CD14-positive monocyte (primary cell): ENCODE measurements at places on chromosomes 16 and 17.

GRCh38 chr17:64614266-64615027 lies 47.7 kb downstream of the SMURF2 start:
- peaks cover 19% of the 10 kb centered on the region for H3K4me1 ChIP-seq
- no peak overlapping the region for H3K4me3 ChIP-seq
- no peaks in the 10 kb centered on the region for H3K27me3 ChIP-seq
- no peaks in the 10 kb centered on the region for H3K36me3 ChIP-seq
- no peak for DNase-seq

GRCh38 chr17:18033442-18034099 lies 5.4 kb downstream of the ATPAF2 start:
- H3K27me3 ChIP-seq, result no peaks in the 10 kb centered on the region
- H3K27ac ChIP-seq, result peak overlapping the region; percentile 36
- peaks cover 34% of the 10 kb centered on the region for H3K4me1 ChIP-seq
- no peak overlapping the region for H3K4me3 ChIP-seq
- H3K36me3 ChIP-seq, result peaks cover 16% of the 10 kb centered on the region

DNA sequence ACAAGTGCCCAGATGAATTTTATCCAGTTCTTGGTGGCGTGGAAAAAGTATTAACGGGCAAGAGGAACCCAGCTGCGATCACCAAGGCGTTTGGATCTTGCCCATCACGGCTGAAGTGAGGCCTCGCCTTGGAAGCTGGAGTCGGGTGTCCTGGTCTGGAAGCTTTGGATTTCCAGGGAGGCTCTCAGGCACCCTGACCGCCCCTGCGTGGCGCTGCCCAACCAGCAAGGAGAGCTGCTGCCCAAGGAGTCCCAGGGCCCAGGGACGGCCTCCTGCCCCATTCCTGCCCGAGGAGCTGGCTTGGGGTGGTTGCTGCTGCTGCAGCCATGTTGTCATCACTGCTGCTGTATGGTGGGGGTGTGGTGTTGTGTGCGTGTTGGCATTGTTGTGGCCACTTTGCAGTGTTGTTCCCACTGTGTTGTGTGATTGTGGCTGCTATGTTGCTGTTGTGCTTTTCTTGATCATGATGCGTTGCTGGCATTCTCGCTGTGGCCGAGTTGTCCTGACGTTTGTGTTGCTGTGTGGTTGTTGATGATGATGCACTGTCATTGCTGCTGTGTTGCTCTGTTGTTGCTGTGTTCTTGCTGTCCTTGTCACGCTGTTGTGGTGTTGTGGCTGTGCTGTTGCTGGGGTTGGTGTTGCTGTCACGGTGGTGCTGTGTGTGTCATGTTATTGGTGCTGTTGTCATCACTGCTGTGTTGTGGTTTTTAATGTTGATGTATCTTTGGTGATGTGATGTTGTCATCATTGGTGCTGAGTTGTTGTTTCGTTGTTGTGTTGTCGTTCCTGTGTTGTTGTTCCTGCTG lies 318.8 kb downstream of the C16orf95 start:
- no peaks in the 10 kb centered on the region for H3K27me3 ChIP-seq
- peaks cover 28% of the 10 kb centered on the region for H3K4me1 ChIP-seq
- H3K36me3 ChIP-seq, result no peaks in the 10 kb centered on the region
- H3K4me3 ChIP-seq, result no peak overlapping the region

- DNase-seq, result no peak
- peaks cover 87% of the 10 kb centered on the region for H3K4me1 ChIP-seq
- peaks cover 6% of the 10 kb centered on the region for H3K27me3 ChIP-seq
- peak overlapping the region; percentile 75 for H3K27ac ChIP-seq
Measured at GRCh38 chr16:85306793-85307551, 194.7 kb upstream of the CIBAR2 start.

DNA sequence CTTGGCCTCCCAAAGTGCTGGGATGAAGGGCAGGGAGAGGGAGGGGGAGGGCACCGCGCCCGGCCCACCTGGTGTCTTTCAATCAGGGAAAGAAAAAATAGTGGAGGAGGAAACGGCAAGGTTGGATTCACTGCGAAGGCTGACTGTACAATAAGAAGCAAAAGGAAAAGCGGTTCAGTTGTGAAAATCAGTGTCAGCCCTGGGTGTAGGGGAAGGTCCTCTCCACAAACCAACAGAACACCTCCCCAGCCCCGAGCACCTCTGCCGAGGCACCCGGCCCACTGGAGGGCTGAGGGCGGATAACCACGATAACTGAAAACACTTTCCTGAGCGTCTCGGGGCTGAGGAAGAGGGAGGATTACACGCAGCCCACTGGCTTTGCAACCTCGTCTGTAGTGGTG lies 1.4 kb upstream of the SPG7 start:
- peaks cover 38% of the 10 kb centered on the region for H3K4me1 ChIP-seq
- peak overlapping the region; percentile 90 for H3K27ac ChIP-seq
- peaks cover 13% of the 10 kb centered on the region for H3K36me3 ChIP-seq
- no peak for DNase-seq

DNA sequence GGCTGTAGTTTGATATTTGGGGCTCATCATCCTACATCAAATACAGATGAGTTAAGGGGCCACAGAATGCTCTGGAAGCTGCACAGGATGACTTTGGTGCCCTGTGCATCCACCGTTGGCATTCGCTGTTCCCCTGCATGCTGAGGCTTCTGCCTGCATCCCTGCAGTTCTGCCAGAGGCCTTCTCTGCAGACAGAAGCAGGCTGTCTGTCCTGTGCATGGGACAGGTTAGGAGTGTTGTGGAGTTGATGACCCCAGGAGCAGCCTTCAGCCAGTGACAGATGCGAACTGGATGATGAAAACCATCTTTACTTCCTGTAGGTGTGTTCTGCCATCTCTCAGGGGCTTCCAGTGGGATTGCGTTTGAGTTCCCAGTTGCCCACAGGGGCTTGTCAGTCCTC lies 13.6 kb upstream of the TNS4 start:
- no peak for DNase-seq
- no peak overlapping the region for H3K27ac ChIP-seq
- H3K4me1 ChIP-seq, result peaks cover 14% of the 10 kb centered on the region
- H3K4me3 ChIP-seq, result no peak overlapping the region
- peaks cover 21% of the 10 kb centered on the region for H3K27me3 ChIP-seq

DNA sequence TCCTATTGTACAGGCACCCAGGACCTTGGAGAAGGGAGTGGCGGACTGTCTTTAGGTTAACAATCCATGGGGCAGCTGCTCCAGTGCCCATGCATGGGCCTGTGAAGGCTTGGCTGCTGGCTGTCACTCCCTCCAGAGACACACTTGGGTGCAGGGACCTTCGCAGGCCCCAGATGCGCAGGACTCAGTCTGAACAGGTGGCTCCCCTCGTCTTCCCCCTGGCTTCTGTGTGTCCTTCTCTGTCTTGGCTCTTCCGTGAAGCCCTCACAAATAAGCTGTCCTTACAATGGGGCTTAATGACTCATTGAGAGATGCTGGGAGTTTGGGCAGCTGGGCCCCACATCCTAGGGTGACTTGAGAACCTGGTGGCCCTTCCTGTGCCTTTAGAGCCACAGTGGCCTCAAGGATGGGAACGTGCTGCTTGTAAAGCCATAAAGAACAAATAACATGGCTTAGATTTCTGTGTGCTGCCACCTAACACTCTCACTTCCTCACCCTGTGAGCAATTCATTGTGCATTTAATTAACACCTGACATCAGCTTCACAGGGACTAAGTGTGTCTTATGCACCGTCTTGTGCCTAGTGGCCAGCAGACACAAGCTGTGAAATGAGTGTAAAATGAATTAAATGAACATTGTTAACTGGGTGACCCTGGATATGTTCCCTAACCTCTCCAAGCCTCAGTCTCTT lies 340.7 kb downstream of the SNX29 start:
- H3K27me3 ChIP-seq, result no peaks in the 10 kb centered on the region
- H3K4me3 ChIP-seq, result no peak overlapping the region
- no peak for DNase-seq
- H3K4me1 ChIP-seq, result no peaks in the 10 kb centered on the region
- H3K27ac ChIP-seq, result no peak overlapping the region

- no peak for DNase-seq
- H3K27me3 ChIP-seq, result no peaks in the 10 kb centered on the region
- no peaks in the 10 kb centered on the region for H3K36me3 ChIP-seq
Measured at GRCh38 chr17:52681480-52681879, 523.0 kb upstream of the CA10 start.

DNA sequence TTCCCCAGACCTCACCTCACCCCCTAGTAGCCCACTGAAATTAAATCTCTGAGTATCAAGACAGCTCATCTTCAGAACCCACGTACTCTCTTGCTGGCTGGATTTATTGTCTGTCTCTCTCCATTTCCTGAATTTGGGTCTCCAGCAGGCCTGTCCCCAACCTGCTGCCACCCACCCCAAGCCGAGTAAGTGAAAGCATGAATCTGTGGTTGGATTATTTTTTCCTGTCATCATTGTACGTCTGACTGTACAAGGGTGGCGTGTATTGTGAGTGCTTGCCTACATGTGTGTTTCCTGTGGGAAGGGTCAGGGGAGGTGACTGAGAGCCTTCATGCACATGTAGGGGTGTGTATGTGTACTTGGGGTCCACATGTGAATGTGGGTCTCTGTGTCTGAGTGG lies 5.4 kb downstream of the TNP2 start:
- H3K27ac ChIP-seq, result no peak overlapping the region
- no peak for DNase-seq
- no peak overlapping the region for H3K4me3 ChIP-seq
- no peaks in the 10 kb centered on the region for H3K27me3 ChIP-seq
- H3K36me3 ChIP-seq, result no peaks in the 10 kb centered on the region

GRCh38 chr16:85227946-85228862 lies 115.9 kb upstream of the CIBAR2 start:
- no peak for DNase-seq
- no peaks in the 10 kb centered on the region for H3K36me3 ChIP-seq
- no peaks in the 10 kb centered on the region for H3K27me3 ChIP-seq

GRCh38 chr17:21528031-21528695 lies 152.0 kb downstream of the KCNJ12 start:
- H3K27ac ChIP-seq, result no peak overlapping the region
- no peak for DNase-seq
- no peak overlapping the region for H3K4me3 ChIP-seq
- no peaks in the 10 kb centered on the region for H3K4me1 ChIP-seq
- no peaks in the 10 kb centered on the region for H3K27me3 ChIP-seq
- H3K36me3 ChIP-seq, result no peaks in the 10 kb centered on the region

DNA sequence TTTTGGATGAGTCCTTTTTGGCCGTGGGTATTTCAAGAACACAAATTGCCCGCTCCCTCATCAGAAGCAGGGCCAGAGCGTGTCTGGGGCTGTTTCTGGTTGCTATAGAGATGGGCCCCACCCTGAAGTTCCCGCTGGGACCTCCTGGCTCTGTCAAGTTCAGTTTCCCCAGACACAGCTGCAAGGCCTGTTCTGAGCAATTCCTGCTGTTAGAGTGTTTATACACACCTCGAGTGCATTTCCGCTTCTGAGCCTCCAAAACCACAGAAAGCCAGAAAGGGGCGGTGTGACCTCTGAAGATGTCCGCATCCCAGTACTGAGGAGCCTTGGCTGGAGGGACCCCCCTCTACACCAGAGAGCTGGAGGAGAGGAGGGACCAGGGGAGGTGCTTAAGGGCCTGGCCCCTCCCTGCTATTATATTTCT lies 9.3 kb upstream of the WBP2 start:
- H3K27me3 ChIP-seq, result no peaks in the 10 kb centered on the region

- no peaks in the 10 kb centered on the region for H3K27me3 ChIP-seq
- H3K4me1 ChIP-seq, result no peaks in the 10 kb centered on the region
- H3K27ac ChIP-seq, result no peak overlapping the region
- H3K36me3 ChIP-seq, result peaks cover 89% of the 10 kb centered on the region
- DNase-seq, result no peak
Measured at GRCh38 chr17:17892009-17892408, 55.2 kb upstream of the SREBF1 start.

GRCh38 chr17:64024781-64025731 lies 4.6 kb upstream of the ICAM2 start:
- H3K36me3 ChIP-seq, result no peaks in the 10 kb centered on the region
- DNase-seq, result peak; percentile 17
- no peaks in the 10 kb centered on the region for H3K27me3 ChIP-seq
- peak overlapping the region; percentile 50 for H3K27ac ChIP-seq

- no peak for DNase-seq
- no peaks in the 10 kb centered on the region for H3K36me3 ChIP-seq
- H3K4me1 ChIP-seq, result peaks cover 14% of the 10 kb centered on the region
- H3K4me3 ChIP-seq, result no peak overlapping the region
- peaks cover 20% of the 10 kb centered on the region for H3K27me3 ChIP-seq
Measured at GRCh38 chr17:79034931-79035485, 11.0 kb downstream of the C1QTNF1 start.

DNA sequence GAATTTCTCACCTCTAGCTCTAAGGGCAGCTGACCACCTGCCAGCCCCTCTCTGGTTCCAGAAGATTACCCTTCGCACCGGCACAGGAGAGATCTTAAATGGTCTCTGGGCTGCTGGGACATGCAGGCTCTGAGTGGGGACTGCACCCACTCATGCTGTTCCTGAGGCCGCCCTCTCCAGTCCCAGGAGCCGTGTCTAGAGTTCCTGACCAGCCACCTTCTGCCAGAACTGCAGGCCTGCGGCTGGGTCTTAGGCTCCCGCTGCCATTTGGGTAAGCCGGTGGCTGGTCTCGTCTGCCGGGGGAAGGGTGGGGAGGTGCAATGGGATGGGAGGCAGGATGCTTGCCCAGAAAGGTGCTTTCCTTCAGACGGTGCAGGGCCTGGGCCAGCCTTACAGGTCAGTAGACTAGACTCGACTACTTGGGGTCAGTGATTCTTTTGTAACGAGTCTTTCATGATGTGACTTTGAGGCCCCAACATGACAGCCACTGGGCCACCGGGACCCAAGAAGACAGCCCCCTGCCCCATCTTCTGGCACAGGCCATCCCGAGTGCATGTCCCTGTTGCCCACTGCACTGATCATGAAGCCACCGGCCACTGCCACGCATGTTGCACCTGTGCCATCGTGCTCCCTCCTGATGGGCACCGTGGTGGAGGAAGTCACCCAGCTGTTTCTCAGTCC lies 26.4 kb downstream of the B9D1 start:
- no peaks in the 10 kb centered on the region for H3K36me3 ChIP-seq
- DNase-seq, result no peak
- no peak overlapping the region for H3K4me3 ChIP-seq
- no peaks in the 10 kb centered on the region for H3K27me3 ChIP-seq
- H3K4me1 ChIP-seq, result no peaks in the 10 kb centered on the region
- H3K27ac ChIP-seq, result no peak overlapping the region

- peaks cover 25% of the 10 kb centered on the region for H3K36me3 ChIP-seq
- DNase-seq, result no peak
- H3K4me1 ChIP-seq, result peaks cover 40% of the 10 kb centered on the region
- peak overlapping the region; percentile 9 for H3K27ac ChIP-seq
- H3K27me3 ChIP-seq, result no peaks in the 10 kb centered on the region
- peak overlapping the region; percentile 82 for H3K4me3 ChIP-seq
Measured at GRCh38 chr17:48909783-48910182, 1.6 kb downstream of the UBE2Z start.

GRCh38 chr17:40558890-40559563 lies 6.2 kb downstream of the CCR7 start:
- H3K27me3 ChIP-seq, result no peaks in the 10 kb centered on the region
- H3K36me3 ChIP-seq, result no peaks in the 10 kb centered on the region
- no peak for DNase-seq
- H3K4me1 ChIP-seq, result peaks cover 15% of the 10 kb centered on the region
